ENCODE measurements at places on chromosomes 5 and 9. TPM values are rescaled to one million over a fixed set of nuclear protein-coding genes. Genes with fewer than 3 reads are reported as not detected.

Gene C6
- total RNA-seq = 41.8 TPM

Gene ADAMTSL2
- 14.0 TPM for total RNA-seq

Gene RASGRF2
- 4.3 TPM for total RNA-seq

Gene CDKN2A
- 1.9 TPM for total RNA-seq

Gene UBAP2
- 34.3 TPM for total RNA-seq

Gene DELE1
- 72.4 TPM for total RNA-seq

Gene AK8
- 0.98 TPM for total RNA-seq

Gene SVEP1
- total RNA-seq = 13.1 TPM

Gene SEMA6A
- 98.1 TPM for total RNA-seq

Gene SUSD1
- 20.5 TPM for total RNA-seq

Gene PGM5
- total RNA-seq = 96.0 TPM

Gene SUSD3
- total RNA-seq = 5.0 TPM

Gene IFNA2
- total RNA-seq = not detected

Gene NSD1
- total RNA-seq = 82.1 TPM

Gene RNF183
- total RNA-seq = 5.3 TPM

Gene FREM1
- total RNA-seq = 8.2 TPM

Measured in mucosa of gallbladder (tissue), 1 donor.